ACHN (cell line): ENCODE measurements at places on chromosomes 4 and X.

DNA sequence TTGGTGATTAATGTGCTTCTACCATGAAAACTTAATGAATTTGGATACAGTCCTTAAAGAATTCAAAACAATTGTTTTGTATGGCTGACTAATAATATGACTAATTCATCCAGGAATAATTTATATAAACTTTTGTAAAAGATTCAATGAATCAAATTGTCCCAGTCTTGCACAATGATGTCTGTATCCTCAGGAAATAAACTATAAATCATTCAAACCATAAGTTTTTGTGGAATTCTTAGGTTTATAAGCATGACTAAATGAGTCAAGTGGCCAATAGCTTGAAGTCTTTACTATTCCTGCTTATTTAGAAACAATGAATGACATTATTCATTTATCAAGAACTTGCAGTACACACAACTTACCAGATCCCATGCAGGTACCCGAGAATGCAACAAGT lies 935.0 kb upstream of the INTU start:
- DNase-seq, result no peak

DNA sequence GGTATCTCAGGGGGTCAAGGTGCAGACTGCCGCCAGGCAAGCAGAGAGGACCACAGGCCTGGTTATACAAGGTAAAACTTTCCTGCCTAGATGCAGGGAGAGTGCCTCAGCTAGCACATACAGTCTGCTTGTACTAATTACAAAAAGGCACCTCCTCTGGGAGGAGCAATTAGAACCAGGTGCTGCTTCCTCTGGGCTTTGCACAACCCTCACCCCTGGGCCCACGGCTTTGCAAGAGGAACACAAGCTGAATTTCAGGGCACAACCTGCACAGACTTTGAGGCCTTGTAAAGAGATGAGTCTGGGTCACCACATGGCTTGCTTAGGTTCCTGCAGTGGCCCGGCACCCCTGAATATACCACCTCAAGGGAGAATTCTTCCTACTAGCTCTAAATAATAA lies 9.2 kb upstream of the CITED1 start:
- no peak for DNase-seq

DNA sequence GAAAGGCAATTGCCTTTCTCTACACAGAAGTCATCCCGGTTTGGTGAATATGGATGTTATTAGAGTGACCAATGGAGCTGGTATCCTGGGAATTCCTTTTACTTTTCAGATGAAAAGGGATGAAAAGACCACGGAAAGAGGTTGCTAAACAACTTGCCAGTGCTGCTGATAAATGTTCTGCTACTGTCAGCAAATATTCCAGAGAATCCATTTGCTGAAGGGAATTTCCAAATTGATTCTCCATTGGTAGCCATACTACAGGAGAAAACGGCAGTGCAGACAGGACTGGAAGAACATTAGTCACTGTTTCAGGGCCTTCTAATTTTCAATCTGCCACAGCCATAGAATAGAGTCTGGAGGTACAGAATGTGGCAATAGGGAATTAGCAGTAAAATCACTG lies 451.5 kb downstream of the PCDH11X start:
- no peak for DNase-seq

DNA sequence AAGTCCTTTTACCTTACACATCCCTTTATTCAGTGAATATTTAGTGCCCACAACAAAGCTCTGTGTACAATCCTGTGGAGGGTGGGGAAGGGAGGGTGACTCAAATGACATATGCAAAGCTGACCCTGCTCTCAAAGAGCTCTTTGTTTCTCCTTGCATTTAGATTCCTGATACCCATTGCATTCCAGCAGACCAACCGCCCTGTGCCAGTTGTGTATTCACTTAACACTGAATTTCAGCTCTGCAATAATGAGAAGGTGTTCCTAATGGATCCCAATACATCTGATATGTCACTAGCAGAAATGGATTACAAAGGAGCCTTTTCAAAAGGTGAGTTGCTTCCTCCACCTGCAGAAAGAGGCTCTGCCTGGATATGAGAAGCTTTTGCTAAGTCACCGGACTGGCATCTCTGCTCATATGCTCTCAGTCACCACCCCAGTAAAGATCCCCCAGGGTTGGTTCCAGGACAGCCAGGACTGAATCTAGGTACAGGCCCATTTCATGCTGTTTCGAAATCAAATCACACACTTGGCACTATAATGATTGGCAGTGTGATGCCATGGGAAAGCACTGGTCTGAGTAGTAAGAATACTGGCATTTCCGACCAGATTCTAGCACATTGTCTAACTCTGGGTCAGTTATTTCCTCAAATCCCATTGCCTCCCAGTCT lies 17.1 kb upstream of the ANXA3 start:
- DNase-seq, result no peak

DNA sequence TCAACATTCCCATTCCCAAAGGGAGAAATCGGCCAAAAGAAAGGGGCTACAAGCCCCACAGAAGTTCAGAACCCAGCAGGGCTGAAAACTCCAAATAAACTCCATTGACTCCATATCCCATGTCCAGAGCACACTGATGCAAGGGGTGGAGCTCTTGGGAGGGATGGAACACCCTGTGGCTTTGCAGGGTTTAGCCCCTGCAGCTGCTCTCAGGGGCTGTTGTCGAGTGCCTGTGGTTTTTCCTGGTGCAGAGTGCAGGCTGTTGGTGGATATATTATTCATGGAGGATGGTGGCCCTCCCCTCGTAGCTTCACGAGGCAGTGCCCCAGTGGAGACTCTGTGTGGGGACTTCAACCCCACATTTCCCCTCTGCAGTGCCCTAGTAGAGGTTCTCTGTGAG lies 53.7 kb downstream of the PDGFRA start:
- DNase-seq, result no peak

DNA sequence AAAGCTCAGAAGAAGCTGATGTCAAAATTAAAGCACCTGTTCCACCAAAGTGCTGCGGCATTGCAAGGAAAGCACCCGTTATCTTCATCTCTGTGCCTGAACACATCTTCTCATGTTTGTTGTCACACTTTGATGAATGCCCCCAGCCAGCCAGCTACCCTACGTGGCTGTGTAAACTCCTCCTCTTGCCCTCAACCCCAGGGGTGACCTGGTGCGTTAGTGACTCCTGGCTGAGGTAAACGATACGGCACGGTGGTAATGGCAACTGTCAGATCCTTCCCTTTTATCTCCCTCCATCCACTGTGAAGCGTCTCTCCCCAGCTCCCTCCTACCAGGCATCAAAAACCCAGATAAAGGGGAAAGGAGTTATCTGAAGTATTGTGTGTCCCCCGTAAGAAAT lies 90.6 kb upstream of the WWC2 start:
- no peak for DNase-seq

DNA sequence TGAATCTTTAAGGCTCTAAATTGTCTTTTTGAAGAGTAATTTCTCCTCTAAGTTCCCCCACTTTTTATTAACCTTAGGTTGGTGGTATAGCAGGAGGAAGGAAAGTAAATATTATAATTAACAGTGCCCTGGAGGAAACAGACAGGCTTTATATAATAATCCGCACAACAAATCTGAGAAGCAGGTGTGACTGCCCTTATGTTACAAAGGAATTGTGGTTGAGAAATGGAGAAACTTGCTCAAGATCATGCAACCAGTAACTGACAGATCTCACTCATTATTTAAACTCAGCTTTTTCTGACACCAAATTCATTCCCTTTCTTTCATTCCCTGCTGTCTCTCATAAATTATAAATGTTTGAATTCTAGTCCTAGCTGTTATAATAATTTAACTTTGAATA lies 282.0 kb downstream of the PPP3CA start:
- no peak for DNase-seq

GRCh38 chrX:150361070-150361776 lies 1.9 kb upstream of the MAMLD1 start:
- DNase-seq, result peak; percentile 30

DNA sequence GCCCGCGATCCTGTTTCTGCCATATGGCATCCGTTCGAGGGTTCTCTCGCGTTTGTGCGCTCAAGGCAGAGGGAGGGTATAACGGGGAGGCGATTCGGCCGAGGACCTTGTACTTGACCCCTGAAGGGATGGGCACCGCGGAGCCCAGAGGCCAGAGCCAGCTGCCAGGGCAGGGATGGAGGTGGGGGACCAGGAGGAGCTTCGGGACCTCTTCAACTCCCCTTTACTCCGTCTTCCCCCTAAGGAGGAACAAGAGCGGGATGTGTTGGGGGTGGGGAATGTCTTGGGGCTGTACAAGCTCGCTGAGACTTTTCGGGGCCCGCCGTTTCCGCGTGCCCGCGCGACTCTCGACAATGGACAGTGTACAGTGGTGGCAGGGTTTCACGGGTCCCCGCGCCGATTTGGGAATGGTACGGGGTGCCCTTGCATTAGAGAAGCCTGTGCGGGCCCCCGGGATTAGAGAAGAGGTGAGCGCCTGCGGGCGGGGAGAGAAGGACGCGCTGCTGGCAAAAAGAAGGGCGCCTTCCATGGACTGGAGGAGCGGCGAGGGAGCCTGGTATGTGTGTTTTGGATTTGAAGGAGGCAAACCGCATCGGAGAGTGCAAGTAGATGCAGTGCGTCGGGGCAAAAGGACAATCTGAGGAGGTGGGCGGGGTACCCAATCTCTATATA lies 760 bp downstream of the UGT8 start:
- peak; percentile 52 for DNase-seq

DNA sequence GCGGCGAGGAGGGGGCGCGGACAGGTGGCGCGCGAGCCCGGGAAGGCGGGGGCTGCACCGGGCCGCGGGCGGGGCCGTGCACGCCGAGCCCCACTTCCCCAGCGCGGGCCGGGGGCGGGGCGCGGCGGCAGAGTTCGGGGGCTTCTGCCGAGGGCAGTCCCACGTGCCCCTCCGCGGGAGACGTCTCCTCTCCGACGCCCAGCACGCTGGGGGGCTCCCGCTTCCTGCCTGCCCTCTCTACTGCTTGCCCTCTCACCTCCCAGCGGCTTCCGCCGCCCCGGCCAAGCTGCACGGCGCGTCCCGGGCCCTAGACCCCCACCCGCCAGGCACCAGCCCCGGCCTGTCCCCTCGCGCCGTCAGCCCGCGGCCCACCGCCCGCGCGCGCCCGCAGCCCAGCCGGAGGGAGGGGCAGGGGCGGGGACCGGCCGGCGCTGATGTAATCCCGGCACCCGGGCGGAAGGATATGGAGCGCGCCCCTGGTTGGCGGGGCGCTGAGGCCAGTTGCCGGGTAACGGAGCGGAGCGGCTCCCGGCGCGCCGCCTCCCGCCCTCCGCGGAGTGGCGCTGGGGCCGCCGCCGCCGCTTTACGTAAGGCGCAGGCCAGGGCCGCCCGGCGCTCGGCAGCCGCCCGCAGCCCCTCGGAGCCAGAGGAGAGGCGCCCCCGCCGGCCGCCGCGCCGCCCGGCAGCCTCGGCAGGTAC lies at the start of gene KIAA0232:
Gene KIAA0232, plus strand, starts transcription at position 581 of the 699 bp plus-strand sequence. CDS start 41,727 bp downstream, outside the sequence.
- peak; percentile 89 for DNase-seq
